ENCODE measurements at places on chromosomes 11 and 22.

DNA sequence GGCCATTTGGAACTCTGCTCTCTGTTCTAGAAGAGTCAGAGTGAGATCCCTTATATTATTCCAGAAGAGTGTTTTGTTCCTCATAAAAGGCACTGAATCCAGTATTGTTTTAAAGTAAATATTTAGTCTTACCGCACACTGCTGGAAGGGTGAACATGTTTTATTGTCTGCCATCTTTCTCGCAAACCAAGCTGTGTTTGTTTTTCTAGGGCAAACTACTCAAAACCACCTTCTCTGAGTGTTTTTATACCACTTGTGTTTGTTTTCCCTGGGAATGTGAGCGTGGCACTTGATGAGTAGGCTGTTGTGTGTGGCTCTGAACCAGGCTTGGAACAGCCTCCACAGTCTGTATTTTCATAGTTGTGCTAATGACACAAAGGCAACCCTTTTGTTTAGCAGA, 89.8 kb downstream of the DBX1 start:
- H3K27ac ChIP-seq, result peak overlapping the region; percentile 47
- peaks cover 26% of the 10 kb centered on the region for H3K36me3 ChIP-seq
- H3K27me3 ChIP-seq, result no peaks in the 10 kb centered on the region
- no peak overlapping the region for H3K4me3 ChIP-seq
- no peak for DNase-seq

GRCh38 chr22:35401863-35402262, 1.9 kb downstream of the MCM5 start:
- no peaks in the 10 kb centered on the region for H3K27me3 ChIP-seq
- no peak overlapping the region for H3K4me3 ChIP-seq
- no peaks in the 10 kb centered on the region for H3K4me1 ChIP-seq
- H3K27ac ChIP-seq, result no peak overlapping the region
- peaks cover 7% of the 10 kb centered on the region for H3K36me3 ChIP-seq

DNA sequence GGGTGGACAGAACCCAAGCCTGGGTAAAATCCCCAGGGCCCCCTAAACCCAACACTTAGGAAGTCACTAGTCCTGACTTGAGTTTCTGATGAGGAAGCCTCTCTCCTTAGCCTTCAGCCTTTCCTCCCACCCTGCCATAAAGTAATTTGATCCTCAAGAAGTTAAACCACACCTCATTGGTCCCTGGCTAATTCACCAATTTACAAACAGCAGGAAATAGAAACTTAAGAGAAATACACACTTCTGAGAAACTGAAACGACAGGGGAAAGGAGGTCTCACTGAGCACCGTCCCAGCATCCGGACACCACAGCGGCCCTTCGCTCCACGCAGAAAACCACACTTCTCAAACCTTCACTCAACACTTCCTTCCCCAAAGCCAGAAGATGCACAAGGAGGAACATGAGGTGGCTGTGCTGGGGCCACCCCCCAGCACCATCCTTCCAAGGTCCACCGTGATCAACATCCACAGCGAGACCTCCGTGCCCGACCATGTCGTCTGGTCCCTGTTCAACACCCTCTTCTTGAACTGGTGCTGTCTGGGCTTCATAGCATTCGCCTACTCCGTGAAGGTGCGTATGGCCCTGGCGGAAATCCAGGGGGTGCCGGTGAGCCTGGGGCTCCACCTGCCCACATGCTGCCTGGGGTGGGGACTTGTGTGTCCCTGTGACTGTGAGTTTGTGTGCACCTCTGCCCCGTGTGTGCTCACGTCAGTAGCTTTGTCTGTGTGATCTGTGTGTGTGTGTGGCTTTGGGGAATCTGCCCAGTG, at the start of gene IFITM1:
Gene IFITM1 (plus strand): TSS at position 254 of the 767 bp plus-strand sequence. CDS start 131 bp downstream, at position 385.
- no peaks in the 10 kb centered on the region for H3K36me3 ChIP-seq
- no peak for DNase-seq
- H3K4me3 ChIP-seq, result peak within 1 kb of the TSS; percentile 62
- peaks cover 7% of the 10 kb centered on the region for H3K4me1 ChIP-seq

DNA sequence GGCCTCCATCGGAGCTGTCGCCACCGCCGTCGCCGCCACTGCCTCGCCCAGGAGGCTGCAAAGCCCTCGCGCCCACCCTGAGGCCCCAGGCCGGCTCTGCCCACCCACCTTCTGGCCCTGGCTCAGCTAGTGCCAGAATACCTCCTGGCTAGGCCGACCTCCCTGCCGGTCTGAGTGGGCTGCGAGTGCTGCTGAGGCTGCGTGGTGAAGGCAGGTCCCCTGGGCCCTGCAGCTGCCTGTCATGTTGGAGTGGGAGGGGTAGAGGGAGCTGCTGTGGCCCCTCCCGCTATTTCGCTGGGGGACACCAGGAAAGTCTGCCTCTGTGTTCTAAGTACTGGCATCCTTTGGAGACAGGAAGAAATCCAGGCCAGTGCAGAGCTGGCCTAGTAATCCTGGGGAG, 34.2 kb downstream of the LRRC10B start:
- no peak overlapping the region for H3K27ac ChIP-seq
- H3K4me1 ChIP-seq, result no peaks in the 10 kb centered on the region
- H3K4me3 ChIP-seq, result no peak overlapping the region
- H3K36me3 ChIP-seq, result no peaks in the 10 kb centered on the region
- H3K27me3 ChIP-seq, result no peaks in the 10 kb centered on the region

GRCh38 chr11:103471546-103471945, 362.3 kb downstream of the DYNC2H1 start:
- H3K4me1 ChIP-seq, result no peaks in the 10 kb centered on the region
- H3K36me3 ChIP-seq, result no peaks in the 10 kb centered on the region
- no peak for DNase-seq
- no peak overlapping the region for H3K27ac ChIP-seq

DNA sequence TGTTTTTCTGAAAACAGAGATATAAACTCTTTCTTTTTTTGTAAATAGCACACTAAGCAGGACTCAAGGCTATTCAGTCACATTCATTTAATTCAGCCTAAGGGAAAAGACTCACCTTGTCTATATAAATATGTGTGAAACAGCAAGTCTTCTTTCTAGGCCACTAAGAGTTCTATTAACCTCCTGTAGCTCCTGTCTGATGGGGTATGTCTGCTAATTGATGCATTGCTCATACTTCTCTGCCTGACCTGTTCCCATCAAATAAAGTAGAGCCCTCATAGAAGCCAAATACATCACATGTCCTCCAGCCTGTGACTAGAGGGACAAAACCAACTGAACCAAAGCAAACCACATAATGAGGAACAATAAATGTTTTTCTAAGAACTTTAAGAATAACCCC, 68.2 kb downstream of the MSANTD4 start:
- DNase-seq, result no peak
- H3K27ac ChIP-seq, result no peak overlapping the region
- no peaks in the 10 kb centered on the region for H3K36me3 ChIP-seq
- no peaks in the 10 kb centered on the region for H3K27me3 ChIP-seq
- no peak overlapping the region for H3K4me3 ChIP-seq

- no peaks in the 10 kb centered on the region for H3K36me3 ChIP-seq
- no peak overlapping the region for H3K27ac ChIP-seq
- no peaks in the 10 kb centered on the region for H3K27me3 ChIP-seq
- H3K4me3 ChIP-seq, result no peak overlapping the region
Observed at GRCh38 chr11:129287920-129288319, 87.7 kb upstream of the BARX2 start.

DNA sequence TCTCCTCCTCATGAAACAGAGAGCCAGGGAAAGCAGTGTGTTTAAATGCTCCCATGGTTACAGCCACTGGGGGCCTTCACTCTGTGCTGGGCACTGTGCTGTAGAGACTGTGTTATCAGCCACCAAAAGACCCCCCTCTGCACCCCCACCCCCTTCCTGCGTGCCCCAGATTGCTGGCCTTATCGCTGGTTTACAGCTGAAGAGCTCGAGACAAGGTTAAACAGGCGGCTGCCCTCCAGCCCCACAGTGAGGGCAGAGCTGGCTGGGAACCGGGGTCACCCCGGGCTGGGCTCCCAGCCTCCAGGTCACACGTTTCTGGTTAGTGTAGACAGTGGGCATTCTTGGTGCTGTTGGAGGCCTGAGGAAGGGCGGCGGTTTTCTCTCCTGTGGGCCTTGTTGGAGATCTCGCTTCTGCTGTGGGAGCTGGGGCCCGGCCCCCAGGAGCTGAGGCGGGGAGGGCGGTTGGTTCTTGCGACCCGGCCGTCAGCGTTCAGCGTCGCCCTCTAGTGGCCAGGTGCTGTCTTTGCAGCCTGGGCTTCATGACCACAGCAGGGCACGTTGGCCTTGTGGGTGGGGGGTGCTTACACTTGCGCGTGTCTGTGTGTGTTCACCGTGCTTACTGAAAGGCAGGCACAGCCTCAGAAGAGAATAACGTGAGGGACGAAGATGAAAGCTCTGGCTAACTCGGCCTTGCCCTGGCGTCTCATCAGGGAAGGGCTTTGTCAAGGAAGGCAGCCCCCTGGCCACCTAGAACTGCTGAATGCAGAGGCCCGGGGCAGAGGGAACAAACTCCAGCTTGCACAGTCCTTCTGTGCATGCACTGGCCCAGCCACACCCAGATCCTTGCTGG, 40.8 kb downstream of the TBC1D22A start:
- H3K4me3 ChIP-seq, result no peak overlapping the region
- DNase-seq, result peak; percentile 65
- peaks cover 21% of the 10 kb centered on the region for H3K36me3 ChIP-seq
- no peak overlapping the region for H3K27ac ChIP-seq
- no peaks in the 10 kb centered on the region for H3K27me3 ChIP-seq

DNA sequence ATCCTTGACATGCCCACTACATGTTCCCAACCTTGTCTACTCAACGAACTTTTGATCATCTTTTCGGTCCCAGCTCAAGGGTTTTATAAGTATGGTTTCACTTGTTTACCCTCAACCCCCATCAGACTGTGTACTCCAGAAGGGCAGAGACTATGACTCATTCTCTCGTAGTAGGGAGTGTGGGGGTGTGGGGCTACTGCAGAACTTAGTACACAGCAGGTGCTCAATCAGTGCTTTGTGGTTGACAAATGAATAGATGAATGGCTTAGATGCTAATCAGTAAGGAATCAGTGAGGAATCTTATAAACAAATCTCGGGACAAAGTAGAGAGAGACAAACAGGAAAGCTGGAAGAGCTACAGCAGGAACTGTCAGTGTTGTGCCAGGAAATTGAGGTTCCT, 151.7 kb upstream of the PLET1 start:
- no peak for DNase-seq
- no peaks in the 10 kb centered on the region for H3K4me1 ChIP-seq
- H3K27me3 ChIP-seq, result no peaks in the 10 kb centered on the region
- no peak overlapping the region for H3K4me3 ChIP-seq
- no peaks in the 10 kb centered on the region for H3K36me3 ChIP-seq

GRCh38 chr22:47657224-47657623, 894.8 kb downstream of the TBC1D22A start:
- H3K27me3 ChIP-seq, result no peaks in the 10 kb centered on the region
- H3K4me3 ChIP-seq, result no peak overlapping the region
- no peaks in the 10 kb centered on the region for H3K36me3 ChIP-seq
- no peak overlapping the region for H3K27ac ChIP-seq

DNA sequence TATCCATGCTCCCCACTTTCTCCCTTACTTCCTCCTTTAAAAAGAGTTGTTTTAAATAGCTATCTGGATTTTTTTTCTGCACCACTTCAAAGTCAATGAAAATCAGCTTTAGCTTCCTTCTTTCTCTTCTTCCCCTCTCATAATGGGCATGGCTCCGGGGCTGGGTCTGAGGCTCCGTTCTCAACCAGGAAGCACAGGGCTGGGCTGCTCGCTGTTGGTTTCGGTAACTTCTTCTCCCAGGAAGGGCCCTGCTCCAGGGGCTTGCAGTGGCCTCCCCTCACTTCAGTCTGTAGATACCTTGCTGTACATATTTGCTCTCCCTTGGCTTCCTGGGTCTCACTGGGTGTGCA, 23.8 kb downstream of the MICAL2 start:
- peak overlapping the region; percentile 89 for H3K27ac ChIP-seq
- peaks cover 29% of the 10 kb centered on the region for H3K4me1 ChIP-seq
- DNase-seq, result no peak
- no peak overlapping the region for H3K4me3 ChIP-seq
- H3K27me3 ChIP-seq, result no peaks in the 10 kb centered on the region

DNA sequence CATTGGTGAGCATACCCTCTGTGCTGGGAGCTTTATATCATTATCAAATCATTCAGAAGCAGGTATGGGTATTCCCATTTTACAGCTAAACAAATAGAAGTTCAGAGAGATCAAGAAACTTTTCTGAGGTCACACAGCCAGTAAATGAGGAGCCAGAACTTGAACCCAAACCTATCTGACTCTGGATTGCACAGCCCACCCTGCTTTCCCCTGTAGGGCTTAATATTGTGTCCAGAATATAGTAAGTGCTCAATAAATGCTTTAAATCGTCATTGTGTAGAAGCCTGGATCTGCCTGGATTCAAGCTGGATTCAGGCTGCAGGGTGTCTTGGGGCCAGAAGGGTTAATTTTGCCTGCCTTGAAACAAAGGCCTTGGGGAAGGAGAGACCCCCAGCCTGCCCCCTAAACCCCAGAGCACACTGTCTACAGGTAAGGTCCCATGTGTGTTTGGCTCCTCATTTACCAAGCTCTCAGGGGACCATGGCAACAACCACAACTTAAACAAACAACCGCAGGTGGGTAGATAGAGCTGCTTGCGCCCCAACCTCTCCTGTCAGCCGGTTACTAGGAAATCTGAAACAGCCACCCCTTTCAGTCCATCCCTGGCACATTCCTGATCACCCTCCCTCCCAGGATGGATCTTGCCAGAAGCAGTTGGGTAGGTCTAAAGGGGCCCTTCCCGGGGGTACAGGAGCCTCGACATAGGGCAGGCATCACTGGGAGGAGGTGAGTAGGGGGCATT, 3.0 kb upstream of the SEC14L3 start:
- DNase-seq, result no peak
- H3K27ac ChIP-seq, result no peak overlapping the region
- no peaks in the 10 kb centered on the region for H3K36me3 ChIP-seq
- no peaks in the 10 kb centered on the region for H3K4me1 ChIP-seq
- no peak overlapping the region for H3K4me3 ChIP-seq

- no peaks in the 10 kb centered on the region for H3K36me3 ChIP-seq
- H3K4me3 ChIP-seq, result no peak overlapping the region
- H3K27ac ChIP-seq, result no peak overlapping the region
- no peak for DNase-seq
- H3K4me1 ChIP-seq, result no peaks in the 10 kb centered on the region
Observed at GRCh38 chr22:25545146-25545545, 19.3 kb upstream of the GRK3 start.

DNA sequence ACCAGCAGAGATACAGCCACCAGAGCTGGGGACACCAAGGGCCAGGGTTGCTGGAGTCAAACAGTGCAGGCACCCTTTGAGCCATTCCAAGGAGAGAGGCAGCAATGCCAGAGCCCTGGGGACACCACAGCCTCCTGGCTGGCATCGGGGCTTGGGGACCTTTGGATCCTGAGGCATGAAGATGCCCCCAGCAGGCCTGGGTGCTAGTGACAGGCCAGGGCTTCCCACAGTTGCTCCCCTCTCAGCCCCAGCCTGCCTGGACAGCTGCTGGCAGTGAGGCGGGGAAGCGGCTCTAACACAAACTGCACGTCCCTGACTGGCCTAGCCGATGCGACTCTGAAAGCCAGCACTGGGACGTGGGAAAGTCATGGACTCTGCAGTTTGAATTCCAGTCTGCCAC, 2.7 kb downstream of the CD5 start:
- no peaks in the 10 kb centered on the region for H3K27me3 ChIP-seq
- no peaks in the 10 kb centered on the region for H3K4me1 ChIP-seq
- H3K27ac ChIP-seq, result no peak overlapping the region
- no peak for DNase-seq

- H3K36me3 ChIP-seq, result no peaks in the 10 kb centered on the region
- no peak overlapping the region for H3K27ac ChIP-seq
Observed at GRCh38 chr11:87298155-87298554, 260.4 kb downstream of the TMEM135 start.

GRCh38 chr22:48886604-48887393, 940.9 kb downstream of the BRD1 start:
- H3K4me3 ChIP-seq, result no peak overlapping the region
- no peak for DNase-seq
- no peak overlapping the region for H3K27ac ChIP-seq
- no peaks in the 10 kb centered on the region for H3K4me1 ChIP-seq

Measured in ascending aorta (tissue), 2 donors.